Muscle of arm (tissue), 14 donors: ENCODE measurements at places on chromosomes 2 and 18. TPM values are rescaled to one million over a fixed set of nuclear protein-coding genes. Genes with fewer than 3 reads are reported as not detected.

DNA sequence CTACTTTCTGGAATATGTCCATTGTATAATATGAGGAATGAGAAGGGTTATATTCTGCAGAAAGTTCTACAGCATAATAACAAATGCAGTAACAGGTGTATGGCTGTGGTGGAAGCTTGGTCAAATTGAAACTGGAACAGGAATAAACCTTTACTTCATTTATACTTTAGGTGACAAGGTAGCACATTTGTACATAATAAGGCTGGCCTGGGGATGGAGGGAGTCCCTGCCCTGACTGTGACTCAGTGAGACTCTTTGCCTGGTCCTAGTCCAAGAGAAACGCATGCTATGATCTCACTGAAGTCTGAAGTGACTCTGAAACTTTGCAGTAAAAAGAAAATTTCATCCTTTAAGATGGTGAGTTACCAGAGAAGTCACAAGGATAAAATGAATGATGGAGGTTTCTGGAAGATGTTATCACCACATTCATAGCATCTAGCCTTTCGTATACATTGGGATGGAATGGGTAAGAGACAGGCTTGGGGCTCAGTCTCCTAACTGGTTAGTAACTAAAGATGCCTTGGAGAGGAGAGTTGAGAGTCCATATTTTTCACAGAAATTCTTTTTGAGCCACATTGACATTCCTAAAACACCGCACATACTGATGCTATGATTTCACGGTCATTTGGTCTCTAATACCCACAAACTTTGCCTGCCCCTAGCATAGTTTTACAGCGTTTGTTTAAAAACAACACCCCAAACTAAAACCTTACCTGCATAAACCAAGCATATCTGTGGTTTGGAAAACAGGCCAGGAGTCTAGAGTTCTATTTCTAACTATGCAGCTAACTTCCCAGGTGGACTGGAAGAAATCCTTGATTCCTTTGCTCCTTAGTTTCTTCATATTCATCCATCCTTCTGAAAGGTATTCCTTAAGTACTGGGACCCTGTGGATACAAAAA lies 42.4 kb upstream of the NABP1 start:
- no peak for DNase-seq

DNA sequence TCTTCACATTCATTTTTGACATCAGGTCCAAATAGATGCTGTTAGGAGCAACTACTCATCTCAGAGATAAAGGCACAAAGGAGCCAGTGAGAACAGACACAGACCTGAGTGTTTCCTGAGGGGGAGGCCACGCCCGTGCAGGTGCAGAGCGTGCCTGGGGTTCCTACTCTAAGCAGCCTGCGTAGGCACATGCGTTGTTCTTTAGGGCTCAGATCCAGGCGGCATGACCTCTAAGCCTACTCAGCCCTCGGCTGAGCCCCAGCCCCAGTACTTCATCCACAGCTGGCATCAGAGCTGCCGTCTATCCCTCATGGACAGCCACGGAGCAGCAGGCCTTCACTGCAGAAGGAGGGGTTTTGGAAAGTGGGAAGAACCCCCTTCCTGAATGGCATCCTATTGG lies 54.9 kb upstream of the PXDN start:
- DNase-seq, result no peak

DNA sequence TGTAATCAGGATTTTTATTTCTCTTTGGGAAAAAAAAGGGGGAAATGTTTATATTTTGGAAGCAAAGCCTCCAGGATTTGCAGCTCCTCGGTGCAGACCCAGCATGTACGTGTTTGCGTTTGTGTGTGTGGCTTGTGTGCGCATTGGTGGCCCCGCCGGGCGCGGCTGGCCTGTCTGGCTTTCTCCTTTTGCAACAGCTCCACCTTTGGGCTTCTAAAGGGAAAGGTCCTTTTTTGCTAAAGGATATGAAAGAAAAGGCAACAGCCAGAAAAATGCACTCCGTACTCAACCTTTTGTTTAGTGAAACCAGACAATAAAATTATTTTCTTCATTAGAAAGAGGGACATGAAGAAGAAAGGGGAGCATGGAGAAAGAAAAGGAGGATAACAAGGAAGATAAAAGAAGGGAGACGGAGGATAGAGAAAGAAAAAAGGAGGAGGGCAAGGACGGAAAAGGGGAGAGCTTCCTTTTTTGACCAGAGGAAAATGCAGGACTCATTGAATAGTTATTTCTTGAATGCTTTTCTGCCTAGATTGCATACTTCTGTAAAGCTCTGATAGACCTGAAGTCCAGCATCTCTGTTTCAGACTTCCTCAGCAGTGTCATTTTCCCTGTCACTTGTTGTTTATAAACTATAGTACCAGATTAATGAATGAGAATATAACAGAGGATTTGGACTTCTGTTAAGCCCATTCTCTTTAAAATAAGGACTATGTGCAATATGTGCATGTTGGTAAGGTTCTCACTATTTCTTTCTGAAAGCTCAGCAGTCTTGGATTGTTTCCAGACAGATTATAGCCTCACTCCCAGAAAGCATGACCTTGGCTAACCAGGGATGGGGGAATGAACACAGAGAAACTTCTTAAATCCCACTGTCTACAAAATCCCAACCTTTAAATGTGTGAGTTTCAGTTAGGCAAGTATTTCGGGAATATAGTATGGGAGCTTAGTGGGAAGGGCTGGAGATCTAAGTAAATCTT lies 563.1 kb upstream of the PIK3C3 start:
- DNase-seq, result peak; percentile 54

- no peak for DNase-seq
Observed at GRCh38 chr2:199488772-199489400, 31.1 kb upstream of the SATB2 start.

IL36RN gene
- polyA plus RNA-seq, result 0.24 TPM

- DNase-seq, result no peak
Observed at GRCh38 chr2:119647440-119648169, 31.4 kb upstream of the TMEM177 start.

- no peak for DNase-seq
Observed at GRCh38 chr2:64196963-64197362, 52.7 kb upstream of the PELI1 start.

TM4SF20 gene
- not detected for polyA plus RNA-seq

- no peak for DNase-seq
Observed at GRCh38 chr2:37893327-37893726, 31.8 kb upstream of the RMDN2 start.

GALNT5 gene
- 5.1 TPM for polyA plus RNA-seq

- DNase-seq, result no peak
Observed at GRCh38 chr18:74175658-74176057, 27.3 kb downstream of the TIMM21 start.

- no peak for DNase-seq
Observed at GRCh38 chr18:2237706-2238105, 333.6 kb downstream of the METTL4 start.

GRCh38 chr2:7609974-7610373 lies 692.8 kb downstream of the RNF144A start:
- no peak for DNase-seq

DNA sequence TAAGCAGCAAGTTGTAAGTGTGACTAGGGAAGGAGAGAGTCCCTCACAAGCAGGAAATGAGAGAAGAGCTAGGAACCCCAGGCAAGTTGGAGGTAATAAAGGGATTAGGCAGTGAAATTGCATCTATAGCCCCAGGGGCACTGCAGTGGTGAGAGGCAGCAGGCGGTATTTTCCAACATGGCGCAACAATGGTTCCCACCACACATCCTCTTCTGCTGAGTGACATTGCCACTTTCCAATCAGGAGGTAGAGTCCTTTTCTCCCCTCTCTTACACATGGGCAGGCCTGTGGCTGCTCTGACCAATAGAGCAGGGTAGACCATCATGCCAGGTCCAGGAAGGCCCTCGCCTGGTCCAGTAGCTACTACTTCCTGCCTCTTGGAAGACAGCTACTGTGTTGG lies 86.6 kb downstream of the DNER start:
- no peak for DNase-seq

DNA sequence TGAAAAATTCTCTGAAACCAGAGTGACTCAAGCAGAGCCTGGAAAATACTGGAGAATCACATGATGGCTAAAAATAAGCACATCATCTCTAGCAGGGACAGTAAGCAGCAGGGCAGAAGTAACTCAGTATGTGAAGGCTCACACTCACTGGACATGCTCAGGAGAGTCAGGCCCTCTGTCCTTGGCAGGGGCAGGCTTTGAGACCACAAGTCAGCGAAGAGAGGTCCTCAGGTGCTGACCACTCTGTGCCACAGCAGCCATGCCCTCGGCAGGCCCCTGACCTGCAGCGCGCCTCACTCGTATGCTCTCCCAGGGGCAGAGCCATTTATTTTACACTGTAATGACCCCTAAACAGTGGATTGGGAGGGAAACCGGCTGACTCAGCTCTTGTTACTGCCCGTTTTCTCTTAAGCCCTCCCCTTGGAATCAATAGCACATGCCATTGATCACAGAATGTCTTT lies 76.8 kb downstream of the MAPRE2 start:
- DNase-seq, result peak; percentile 51

- DNase-seq, result no peak
Observed at GRCh38 chr2:191311627-191312026, 66.4 kb downstream of the MYO1B start.

NT5DC4 gene
- not detected for polyA plus RNA-seq

GRCh38 chr2:153391131-153391530 lies 87.4 kb downstream of the RPRM start:
- no peak for DNase-seq

DNA sequence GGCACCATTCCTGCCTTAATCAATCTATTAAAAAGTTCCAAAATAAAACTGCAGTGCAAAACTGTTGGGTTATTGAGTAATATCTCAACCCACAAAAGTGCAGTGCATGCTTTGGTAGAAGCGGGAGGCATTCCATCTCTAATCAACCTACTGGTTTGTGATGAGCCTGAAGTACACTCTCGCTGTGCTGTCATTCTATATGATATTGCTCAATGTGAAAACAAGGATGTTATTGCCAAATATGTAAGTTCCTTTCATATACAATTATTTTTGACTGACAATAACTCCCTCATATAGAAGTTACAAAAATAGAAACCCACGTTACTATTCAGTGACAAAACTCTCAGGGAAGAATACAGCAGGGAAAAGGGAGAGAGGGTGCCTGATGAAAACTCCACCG lies 43.0 kb downstream of the OSGEPL1 start:
- no peak for DNase-seq

DNA sequence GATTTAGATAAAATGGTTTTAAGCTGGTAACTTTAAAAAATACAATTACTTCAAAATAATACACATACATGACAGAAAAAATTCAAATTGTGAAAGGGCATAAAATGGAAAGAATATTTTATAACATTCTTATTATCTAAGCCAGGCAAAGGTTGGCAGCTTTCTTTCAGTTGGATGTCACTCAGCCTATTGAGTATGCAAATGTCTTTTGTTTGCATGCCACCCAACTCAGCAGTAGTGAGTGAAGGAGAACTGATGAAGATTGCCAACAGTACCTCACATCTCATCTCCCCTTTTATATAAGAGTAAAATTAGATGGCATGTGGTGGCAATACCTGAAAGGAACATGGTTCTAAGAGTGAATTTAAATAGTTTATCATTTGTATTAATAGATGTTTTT lies 24.8 kb downstream of the BMPR2 start:
- no peak for DNase-seq

CPS1 gene
- 5.7 TPM for polyA plus RNA-seq

DNA sequence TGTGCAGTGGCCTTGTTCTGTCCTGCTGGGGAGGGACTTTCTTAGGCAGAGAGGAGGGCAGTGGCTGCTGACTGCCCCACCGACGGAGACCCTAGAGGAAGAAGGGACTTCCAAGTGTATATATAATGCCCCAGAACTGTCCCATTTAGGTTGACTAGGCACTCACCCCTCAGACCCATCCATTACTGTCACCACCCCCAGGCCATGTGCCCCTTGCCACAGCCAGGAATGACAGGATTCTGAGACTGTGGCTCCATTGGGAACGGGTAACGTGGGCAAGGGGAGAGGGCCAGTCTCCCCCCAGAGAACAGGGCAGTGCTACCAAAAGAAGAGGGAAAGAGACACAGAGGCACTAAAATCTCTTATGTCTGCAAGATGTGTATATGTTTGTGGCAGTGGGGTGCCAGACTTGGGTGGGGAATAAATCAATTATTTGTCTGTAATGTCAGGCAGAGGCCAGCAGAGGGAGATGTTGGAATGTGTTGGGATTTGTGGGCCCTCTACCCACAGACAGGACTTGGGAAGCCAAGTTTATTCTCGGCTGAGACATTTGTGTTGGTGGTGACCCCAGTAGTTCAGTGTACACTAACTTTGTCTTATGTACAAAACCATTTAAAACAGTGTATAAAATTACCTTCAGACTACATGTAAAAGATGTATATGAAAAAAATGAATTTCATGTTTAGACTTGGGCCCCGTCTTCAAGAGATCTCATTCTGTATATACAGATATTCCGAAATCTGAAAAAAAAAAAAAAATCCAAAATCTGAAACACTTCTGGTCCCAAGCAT lies 24.0 kb upstream of the TMEM37 start:
- peak; percentile 57 for DNase-seq

DNA sequence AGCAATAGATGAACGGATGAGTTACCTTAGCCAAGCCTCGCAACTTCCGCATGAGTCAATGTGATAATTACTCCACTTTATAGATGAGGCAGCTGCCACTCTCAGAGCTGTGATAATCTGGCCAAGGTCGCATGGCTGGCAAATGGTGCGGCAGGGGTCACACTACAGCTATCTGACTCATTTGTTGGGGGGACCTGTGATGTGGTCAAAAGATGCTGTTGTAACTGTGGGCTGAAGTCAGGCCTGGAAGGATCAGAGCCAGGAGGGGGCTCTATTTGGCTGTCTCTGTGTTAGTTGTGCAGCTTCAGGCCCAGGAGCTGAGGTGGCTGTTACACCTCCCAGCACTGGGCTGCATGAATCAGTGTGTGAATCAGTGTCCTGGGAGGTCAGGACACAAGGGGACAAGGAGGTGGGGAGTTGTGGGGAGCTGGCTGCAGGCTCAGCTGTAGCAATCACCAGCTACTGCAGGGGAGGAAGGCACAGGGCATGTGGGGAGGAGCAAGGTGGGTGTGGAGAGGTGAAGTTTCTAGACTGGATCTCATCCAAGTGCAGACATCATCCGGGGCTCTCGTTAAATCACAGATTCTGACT lies 33.1 kb downstream of the NGEF start:
- DNase-seq, result no peak

TMEM163 gene
- polyA plus RNA-seq, result 2.0 TPM

IL1B gene
- 0.50 TPM for polyA plus RNA-seq

PSMA8 gene
- not detected for polyA plus RNA-seq

GRCh38 chr2:132936791-132937190 lies 266.8 kb upstream of the LYPD1 start:
- no peak for DNase-seq

- no peak for DNase-seq
Observed at GRCh38 chr2:88329815-88330603, 122.5 kb downstream of the FOXI3 start.

LOXHD1 gene
- 3.5 TPM for polyA plus RNA-seq

DNA sequence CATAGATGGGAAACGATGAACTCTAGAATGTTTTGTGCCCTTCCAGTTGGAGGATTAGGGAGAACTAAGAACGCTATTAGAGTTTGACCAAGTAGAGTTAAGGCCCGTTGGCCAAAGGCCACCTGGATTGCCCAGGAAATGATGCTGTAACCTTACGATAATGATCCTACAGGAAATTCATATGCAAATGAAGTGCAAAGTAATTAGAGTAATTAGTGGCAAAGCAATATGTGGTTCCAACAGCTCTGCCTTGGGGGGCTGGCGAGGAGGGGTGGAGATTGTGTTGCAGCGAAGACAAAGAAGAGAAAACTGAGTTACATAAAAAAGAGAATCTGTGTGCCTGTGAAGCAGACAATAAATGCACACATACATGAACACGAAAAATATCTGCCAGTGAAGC lies 61.5 kb upstream of the BOD1L2 start:
- no peak for DNase-seq
